Activated naive CD4-positive, alpha-beta T cell treated with anti-CD3 and anti-CD28 coated beads, Interleukin-2, amount 50 U/mL, for 16 hours (primary cell): ENCODE measurements at places on chromosomes 3 and 15.

- DNase-seq = no peak
Measured at GRCh38 chr3:182895513-182896112, 84.7 kb downstream of the DCUN1D1 start.

- no peak for DNase-seq
Measured at GRCh38 chr15:32652178-32652577, 10.7 kb downstream of the SCG5 start.

DNA sequence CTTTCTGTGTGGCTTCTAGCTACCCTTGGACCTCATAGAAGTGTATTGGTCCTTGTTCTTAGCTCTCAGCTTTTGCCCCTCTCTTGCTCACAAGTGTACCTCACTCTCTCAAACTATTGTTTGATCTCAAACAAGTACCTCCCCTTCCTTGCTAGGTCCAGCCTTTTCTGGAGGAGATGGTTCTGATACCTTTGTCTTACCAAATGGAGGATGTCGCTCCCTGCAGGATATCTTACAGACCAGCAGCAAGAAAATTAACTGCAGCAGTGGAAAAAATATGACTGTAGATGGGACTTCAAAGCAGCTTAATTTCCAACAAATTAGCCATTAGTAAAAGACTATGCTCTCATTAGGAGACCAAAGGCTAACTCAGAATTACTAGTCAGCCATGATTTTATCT is 388.1 kb upstream of the ROBO2 start:
- DNase-seq = no peak

DNA sequence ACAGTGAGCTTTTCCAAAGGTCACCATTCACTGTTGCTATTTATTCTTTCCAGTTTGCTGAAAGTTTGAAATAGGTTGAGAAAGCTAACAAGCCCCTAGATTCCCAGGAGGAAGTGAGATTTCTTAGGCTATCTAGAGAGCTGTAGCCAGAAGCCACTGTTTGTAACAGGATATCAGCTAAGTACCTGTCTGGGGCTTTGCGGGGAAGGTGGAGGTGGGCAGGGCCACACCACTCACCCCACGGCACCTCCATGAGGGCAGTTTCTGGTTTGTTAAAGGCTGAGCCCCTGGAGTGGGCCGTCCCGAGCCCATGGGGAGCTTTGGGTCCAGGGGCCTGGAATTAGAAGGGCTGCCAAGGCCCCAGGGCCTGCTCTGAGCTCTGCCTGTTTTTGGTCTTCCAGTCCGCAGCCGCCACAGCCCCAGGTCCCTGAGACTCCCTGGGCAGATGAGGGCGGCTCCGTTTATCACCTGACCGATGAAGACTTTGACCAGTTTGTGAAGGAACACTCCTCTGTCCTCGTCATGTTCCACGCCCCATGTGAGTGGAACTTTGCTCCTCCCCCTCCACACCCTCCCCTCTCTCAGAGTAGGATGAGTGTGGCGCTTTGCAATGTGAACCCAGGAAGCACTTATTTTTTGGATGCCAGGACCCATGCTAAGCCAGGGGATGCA is 63.4 kb downstream of the PDIA5 start:
- DNase-seq = no peak

DNA sequence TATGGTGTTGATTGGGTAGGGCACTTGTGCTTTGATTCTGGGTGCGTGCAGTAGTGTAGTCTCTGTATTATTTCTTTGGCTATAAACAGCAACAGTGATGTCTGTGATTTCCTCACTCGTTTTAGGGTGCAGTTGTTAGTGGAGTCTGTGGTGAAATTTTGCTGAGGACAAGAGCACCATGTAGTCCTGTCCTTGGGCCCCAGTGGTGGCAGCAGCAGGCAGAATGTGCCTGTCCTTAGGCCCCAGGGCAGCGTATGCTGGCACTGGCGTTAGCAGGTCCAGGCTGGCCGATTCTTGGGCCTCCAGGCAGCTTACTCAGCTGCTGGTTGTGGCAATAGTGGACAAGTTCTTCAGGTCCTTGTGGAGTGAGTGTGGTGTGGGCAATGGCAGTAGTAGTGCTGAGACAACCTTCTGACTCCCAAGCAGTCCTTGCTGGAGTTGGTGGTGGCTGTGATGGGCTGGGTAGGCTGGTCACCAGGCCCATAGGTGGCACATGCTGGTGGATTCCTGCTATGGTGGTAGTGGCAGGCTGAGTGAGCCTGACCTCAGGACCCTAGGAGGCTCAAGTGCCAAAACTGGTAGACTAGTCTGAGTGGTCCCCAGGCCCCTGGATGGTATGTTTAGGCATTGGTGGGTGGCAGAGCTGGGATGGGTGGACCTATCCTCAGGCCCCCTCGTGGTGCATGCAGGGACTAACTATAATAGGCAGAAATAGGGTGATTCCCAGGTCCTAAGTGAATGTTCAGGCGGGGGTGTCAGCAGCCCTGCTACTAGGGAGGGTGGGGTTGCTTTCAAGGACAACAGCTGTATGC is 56.3 kb downstream of the TNFAIP8L3 start:
- no peak for DNase-seq

DNA sequence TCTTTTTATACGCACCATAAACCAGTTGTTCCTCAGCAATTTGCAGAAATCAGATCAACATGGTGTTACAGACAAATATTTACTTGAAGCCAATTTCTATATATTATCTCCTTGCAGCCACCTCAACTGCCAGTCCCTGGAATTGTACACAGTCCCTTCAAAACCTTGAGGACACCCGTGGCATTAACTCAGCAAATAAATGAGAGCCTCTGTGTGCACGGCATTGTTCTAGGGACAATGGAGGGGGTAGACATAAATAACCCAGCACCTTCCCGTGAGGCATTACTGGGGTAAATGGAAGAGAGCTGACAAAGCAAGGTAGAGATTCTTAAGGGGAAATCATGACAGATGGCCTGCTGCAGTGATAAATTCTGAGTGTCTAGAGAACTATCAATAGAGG is 12.5 kb downstream of the TM2D3 start:
- DNase-seq = no peak

DNA sequence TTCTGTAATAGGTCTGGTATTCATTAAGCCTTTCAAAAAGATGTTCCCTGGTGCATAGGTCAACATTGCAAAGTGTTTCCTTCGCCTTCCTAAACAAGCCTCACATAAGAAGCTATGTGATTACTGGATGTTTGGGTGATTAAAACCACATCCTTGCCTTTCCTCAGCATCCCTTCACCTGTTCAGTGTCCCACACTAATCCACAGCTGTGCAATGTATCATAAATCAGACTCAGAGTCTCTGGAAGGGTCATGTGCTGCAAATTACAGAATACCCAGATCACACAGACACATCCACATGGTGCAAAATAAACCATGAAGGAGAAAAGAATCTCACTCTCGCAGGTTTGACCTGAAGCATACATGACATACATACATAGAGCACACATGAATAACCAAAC is 164.7 kb upstream of the NSMCE3 start:
- no peak for DNase-seq

DNA sequence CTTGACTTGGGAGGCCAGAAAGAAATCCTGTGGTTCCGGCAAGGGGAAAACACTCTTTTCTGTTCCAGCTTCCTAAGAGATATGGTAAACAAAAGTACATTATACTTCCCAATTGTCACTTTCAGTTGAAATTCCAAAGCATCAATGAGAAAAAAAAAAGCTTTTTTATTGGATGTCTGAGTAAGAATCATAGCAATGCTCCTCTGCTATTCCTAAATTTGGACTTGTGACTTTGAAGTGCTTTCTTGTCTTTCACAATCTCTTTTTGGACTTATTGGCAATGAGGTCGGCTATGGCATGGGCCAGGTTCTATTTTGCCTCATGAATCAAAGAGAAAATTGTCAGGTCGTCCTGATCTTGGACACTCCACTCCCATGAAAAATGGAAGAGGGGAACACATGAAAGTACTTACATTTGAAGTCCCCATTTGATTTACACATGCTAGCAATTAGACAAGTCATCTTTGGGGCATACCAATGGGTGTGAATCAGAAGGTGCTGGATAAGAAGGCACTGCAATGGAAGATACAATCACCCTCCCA is 170.5 kb downstream of the GREM1 start:
- DNase-seq = no peak
